ENCODE measurements at places on chromosomes 2 and 18.

DNA sequence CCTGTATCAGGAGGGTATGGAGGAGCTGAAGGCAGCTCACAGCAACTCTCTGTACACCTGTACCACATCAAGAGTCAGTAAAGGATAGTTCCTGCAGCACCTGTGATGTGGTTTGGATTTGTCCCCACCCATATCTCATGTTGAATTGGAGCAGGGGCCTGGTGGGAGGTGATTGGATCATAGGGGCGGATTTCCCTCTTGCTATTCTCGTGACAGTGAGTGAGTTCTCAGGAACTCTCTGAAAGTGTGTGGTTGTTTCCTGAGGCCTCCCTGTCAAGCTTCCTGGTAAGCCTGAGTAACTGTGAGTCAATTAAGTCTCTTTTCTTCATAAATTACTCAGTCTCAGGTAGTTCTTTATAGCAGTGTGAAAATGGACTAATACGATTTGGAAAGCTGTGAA is 28.9 kb downstream of the OSBPL1A start:
- no peak for DNase-seq

- DNase-seq, result no peak
Observed at GRCh38 chr2:62568983-62569837, 63.2 kb upstream of the TMEM17 start.

- DNase-seq, result no peak
Observed at GRCh38 chr2:65353927-65354326, 78.5 kb downstream of the SPRED2 start.

DNA sequence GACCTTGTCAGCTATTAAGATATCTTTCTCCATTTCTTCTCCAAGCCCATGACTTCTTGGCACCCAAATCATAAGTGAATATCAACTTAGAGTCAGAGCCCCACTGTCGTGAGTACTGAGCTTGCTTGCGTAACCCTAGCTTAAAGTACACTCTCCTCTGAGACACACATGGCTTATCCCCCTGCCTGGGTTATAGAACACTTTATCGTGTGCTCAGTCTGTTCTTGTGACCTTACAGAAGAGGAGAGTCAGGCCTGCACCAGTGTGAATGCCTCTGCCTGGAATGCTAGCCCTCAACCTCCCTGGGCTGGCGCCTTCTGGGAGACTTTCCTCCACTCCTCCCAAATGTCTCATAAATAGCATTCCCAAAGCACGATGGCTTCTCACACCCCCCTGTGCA is 79.3 kb downstream of the CEP192 start:
- DNase-seq, result no peak

DNA sequence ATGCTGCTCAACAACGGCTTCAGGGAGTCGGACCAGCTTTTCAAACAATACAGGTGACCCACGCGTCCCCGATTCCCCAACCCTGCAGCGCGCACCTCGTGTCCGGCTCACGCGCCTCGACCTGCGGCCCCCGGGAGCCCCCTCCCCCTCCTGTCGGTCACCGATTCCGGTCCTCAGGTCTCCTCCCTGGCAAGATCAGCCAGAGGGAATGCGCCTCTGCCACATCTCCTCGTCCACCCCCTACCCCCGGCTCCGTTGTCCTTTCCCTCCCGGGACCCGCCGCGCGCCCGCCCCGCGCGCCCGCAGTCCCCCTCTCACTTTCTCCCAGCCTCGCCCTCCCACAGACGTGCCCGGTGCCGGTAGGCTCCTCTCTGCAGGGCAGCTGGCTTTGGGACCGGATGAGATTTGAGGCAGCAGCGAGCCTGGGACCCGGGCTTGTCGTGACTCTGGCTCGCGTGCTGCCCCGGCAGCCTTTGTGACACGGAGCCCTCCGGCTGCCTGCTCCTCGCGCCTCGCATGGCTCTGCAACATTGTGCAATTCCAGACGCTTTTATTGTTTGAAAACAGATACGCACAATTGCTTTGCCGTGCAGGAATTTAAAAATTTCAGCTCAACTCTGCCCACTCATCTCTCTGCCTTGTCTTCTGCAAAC is 558 bp downstream of the TTC39C start:
- DNase-seq, result peak; percentile 51

DNA sequence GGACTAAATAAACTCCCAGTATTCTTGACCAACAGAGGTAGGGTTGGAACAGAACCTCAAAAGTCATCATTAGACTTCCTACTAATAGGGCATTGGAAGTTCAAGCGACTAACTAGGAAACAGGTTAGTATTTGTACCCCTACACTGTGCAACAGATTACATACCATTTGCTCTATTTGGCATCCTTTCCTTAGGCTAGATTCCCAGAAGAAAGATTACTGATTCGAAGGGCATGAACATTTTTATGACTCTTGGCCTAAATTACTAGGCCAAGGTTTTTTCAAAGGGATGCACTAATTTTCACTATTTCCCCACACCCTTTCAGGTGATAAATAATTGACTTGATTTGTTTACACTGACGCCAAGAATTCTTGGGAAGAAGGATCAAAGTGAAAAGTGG is 104.8 kb upstream of the CYP1B1 start:
- DNase-seq, result no peak

DNA sequence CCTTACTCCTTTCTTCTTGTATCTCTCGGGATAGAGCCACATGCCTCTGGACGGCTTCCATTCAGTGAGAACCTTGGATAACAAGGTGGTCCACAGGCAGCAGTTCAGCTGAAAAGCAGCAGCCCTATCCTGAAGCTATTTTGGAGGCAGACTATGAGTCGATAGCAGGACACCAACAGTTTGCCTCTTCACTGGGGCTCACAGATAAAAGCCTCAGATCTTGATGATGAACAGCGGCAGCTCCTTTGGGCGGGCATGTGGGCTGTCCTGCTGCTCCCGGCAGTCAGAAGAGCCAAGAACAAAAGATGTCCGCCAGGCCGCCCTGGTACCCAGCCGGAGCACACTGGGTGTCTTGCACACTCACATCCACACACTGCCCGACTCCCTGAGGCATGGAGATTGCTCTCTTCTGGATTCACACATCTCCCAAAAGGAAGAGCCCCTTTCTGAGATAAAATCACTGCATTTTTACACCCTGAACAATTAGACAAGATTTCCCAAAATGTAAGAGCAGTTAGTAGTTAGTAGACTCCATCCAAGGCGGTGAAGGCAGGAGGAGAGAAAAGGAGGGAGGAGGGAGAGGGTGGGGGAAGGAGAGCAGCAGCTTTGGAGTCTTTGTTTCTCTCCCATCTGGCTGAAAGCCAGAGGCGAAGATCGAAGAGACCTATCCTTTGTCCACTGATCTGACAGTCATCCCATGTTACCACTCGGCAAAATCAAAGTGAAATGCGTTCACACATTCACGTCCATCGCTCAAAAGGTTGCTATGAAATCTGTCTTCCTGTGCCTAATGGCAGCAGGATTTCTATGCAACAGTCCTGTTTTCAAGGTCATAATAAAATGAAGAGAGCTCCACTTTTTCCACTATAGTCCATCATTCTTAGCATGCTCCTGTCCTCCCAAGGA is 90.1 kb upstream of the KLF7 start:
- DNase-seq, result no peak

DNA sequence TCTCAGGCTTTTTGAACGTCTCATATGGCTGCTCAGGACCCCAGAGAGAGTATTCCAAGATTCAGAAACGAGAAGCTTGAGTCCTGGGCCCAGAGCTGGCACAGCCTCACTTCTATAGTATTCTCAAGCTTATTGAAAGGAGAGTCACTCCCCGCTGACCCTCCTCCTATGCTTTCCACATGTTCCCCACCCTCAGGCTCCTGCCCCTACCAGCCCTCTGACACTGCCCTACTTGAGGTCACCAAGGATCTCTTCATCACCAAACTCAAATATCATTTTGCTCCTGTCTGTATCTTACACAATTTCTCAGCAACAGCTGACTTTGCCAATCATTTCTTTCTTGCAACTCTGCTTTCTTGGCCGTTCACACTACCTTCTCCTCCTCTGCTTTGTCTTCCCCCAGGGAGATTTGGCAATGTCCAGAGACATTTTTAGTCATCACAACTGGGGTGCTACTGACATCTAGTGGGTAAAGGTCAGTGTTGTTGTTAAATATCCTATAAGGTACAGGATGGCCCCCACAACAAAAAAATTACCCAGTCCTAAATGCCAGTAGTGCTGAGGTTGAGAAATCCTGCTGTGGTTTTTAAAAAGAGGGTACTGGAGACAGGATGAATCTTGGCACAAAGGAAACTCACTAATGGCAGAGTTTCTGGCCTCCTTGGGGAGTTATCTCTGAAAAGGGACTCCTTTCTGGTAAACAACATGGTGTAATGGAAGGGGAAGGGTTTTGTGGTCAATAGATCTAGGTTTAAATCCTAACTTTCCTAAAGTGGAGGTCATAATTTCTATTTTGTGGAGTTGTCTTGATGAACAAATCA is 26.9 kb upstream of the INSIG2 start:
- DNase-seq, result peak; percentile 41

DNA sequence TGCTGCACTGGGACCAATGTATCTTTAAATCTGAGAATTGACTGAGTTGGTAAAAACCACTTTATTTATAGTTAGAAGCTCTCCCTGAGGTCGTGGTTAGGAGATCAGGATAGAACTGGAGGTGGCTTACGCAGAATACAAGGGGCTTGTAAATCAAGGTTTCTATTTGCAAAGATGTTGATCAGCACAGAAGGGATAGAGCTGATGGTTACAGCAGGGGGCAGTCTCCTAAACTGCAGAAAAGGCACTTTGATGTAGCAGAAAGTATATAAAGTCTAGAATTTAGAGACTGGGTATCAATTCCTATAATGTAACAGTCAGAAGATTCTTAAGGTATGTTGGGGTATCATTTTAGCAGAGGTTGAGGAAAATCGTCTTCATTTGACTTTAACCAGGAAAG is 25.2 kb upstream of the ACVR1 start:
- DNase-seq, result no peak

DNA sequence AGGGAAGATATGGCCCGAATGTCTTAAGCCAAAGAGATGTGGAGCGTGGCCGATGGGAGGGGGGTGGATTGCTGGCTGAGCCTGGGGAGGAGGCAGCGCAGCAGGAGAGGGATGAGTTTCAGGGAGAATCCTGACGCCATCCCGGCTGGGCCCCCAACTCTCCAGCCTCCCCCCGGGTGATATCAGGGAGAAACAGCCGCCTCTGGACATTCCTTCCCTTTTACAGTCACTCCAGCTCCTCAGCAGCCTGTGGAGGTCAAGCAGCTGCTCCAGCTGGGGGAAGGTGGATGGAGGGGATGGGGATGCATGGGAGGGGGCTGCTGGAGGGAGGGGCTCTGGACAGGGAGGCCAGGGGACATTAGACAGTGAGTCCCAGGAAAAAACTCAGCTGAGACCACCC is 9.5 kb upstream of the DES start:
- no peak for DNase-seq

DNA sequence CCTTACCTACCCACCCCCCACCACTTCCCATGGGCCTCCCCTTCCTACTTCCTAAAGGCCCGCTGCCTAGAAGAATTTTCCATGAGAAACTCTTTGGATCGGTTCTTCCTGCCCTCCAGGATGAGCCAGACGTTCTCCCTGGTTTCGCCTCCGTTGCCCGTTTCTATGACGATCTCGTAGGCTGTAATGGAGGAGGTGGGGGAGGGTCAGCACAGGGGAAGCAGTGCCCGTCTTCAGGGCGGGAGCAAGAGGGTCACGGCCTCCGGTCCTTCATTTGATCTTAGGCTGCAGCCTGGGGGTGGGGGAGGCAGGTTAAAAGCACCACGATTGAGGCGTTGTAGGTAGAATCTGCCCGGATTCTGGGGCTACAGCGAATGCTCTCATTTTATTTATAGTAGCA is 172.0 kb downstream of the LOXHD1 start:
- DNase-seq, result no peak

- DNase-seq, result no peak
Observed at GRCh38 chr2:216215658-216216390, 106.7 kb downstream of the XRCC5 start.

GRCh38 chr2:240708457-240708856 is 16.8 kb downstream of the AQP12A start:
- no peak for DNase-seq

GRCh38 chr2:127622561-127623387 is 23.2 kb upstream of the GPR17 start:
- no peak for DNase-seq

DNA sequence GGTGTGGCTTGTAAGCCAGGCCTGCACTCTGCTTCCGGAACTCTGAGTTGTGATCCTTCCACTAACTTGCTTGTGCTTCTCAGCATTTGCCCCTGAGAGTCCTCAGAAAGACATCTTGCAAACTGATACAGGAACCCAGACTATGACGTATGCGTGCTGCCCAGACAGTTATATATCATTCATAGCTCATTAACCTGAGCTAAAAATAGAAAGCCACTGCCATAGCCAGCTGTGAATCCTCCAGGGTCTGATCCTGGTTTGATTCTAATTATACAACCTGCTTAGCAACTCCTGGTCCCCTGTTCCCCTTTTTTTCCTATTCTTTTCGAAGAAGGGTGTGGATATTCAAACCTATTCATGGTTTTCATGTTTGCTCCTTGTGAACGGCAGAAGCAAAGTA is 63.7 kb downstream of the MARCHF4 start:
- no peak for DNase-seq

DNA sequence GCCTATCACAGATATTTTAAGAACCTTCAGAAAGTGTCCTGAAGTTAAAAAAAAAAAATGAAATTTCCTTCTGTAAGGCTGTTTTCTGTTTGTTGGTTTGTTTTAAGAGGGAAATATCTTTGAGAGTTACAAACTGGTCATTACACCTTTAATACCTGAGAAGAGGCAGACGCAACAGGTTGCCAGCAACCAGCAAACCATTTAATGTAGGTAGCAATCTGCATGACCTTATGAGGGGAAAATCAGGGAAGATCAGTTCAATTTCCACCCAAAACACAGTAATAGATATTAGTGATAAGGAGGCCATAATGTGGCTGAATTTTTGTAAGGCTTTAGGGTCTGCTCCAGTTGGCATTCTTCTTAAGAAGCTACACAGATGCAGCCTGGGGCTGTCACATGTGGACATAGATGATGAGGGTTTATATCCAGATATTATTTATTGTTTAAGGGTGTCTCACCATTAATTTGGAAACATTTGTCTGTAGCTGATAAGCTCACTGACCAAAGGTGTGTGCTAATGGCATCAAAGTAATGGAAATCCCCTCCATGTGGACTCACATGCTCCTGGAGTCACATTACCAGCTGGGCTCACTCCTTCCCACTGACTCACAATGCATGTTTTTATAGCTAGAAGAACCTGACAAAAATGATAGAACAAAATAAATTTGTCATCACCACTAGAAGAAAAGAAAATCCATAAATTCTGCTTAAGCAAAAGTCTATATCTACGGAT is 83.5 kb upstream of the DTNA start:
- no peak for DNase-seq

DNA sequence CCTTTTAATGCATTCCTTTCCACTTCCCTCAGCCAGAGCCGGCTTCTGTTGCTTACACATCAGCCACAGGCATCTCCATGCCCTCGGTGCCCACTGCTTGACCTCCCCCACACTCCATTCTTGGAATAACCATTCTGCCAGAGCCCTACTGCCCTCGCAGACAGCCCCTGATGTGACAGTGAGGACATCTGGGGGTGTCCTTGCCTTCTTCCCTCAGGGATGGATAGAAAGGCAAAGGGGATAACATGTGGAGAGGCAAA is 6.4 kb upstream of the NPPC start:
- DNase-seq, result no peak
